Cardiac muscle cell (in vitro differentiated cells and primary cell): ENCODE measurements at places on chromosomes 2 and 18. TPM values are rescaled to one million over a fixed set of nuclear protein-coding genes. Genes with fewer than 3 reads are reported as not detected.
A peak's percentile ranks its signal among the peaks of the same experiment; 100 is the strongest.

The SERPINB11 gene
- total RNA-seq: not detected in 2 replicates

The CMPK2 gene
- total RNA-seq: 0.54 and 2.3 TPM in 2 replicates

The ALPI gene
- total RNA-seq: not detected in 2 replicates

The TFCP2L1 gene
- not detected in 2 replicates for total RNA-seq

The ZNF142 gene
- total RNA-seq: 14.8 and 29.4 TPM in 2 replicates

The INPP1 gene
- 1.1 and 2.9 TPM in 2 replicates for total RNA-seq

DNA sequence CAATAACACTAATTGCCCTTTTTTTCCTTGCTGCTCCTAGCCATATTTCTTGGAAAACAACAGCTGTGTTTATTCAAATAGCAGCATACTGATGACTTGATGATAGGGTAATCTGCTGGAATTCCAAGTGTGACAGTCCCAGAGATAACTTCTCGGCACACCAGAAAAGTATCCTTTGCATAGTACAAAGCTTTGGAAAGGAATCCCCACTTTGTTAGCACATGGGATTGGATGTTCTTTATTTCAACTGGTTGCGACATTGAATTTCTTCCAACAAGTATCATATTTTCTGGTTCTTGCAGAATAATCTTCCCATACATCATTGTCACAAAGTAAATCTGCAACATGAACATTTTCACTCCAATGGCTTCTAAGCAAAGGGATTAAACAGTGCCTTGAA, 445.8 kb upstream of the ACVR2A start:
- DNase-seq: no peak

- no peak for DNase-seq
Observed at GRCh38 chr2:52877703-52878102, 889.9 kb upstream of the CHAC2 start.

- peak; percentile 20 for DNase-seq
Observed at GRCh38 chr18:50356036-50356945, 18.6 kb upstream of the SKA1 start.

DNA sequence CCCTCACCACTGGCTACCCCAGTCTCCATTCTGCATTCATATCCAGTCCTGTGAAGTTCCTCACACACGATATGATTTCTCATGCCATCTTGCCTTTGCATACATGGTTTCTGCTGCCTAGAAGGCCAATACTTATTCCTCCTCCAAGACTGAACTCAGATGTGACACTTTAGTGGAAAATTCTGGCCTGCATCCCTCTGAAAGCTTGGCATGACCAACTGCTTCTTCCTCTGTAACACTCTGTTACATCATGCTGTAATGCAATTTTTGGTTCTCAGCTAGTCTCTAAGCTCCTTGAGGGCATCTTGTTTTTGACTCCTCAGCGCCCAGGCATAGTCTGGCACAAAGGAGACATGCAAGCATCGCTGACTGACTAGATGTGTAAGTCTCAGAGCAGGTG, 12.6 kb downstream of the FAM161A start:
- DNase-seq: no peak

GRCh38 chr2:101617796-101618195, 79.7 kb upstream of the MAP4K4 start:
- no peak for DNase-seq

GRCh38 chr2:98637401-98638147, 29.2 kb downstream of the UNC50 start:
- no peak for DNase-seq

GRCh38 chr18:60549338-60549960, 176.9 kb upstream of the MC4R start:
- DNase-seq: peak; percentile 87

DNA sequence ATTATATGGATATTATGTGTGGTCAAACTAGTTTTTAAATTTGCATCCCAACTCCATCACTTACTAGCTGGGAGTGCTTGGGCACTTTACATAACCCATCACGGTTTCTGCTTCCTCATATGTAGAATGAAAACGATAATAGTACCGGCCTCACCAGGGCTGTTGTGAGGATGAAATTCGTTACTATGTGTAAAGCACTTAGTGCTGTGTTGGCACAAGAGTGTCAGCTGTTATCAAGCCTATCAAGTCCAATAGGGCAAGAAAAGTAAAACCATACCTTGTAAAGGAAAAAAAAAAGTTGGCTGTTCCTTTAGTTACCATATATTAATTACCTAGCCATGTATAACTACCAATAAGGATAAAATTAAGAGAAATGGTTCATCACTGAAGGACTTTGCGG, 65.4 kb downstream of the TET3 start:
- no peak for DNase-seq

DNA sequence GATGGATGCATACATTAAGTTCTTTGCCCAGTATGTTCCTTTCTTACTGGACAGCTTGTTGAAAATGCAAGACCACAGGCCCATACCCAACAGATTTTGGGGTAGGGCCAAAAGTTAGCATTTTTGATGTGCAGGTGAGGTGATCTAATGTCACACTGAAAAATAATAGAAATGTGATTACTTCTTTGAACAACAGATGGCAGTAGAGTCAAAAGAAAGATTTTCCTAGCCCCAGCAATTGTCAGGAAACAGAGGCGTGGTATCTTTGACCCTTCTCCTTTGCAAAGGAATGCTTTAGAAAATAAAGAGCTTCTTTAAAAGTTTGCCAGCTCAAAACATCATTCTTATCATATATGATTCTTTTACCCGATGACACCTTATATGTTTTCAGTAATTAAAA, 343.6 kb upstream of the SYT4 start:
- peak; percentile 65 for DNase-seq

DNA sequence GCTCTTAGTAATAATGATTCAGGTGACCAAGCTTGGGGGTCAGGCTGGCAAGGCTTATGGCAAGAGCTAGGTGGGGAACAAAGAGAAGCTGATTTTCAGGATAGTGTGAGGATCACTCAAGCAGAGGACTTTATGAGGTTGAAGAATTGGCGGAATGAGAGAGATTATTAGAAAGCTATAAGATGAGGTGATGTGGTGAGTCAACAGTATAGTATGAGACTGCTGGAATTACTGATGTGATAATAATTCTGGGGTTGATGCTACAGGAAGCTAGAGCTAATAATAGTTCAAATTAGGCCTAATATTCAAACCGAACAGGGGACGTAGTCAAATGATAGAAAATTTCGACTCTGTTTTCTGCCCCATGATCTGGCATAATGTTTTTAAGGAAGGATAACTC, 2115.3 kb upstream of the PIK3C3 start:
- no peak for DNase-seq

GRCh38 chr2:70574618-70575017, 21.0 kb upstream of the TGFA start:
- DNase-seq: no peak

- DNase-seq: no peak
Observed at GRCh38 chr2:188518381-188518780, 226.7 kb downstream of the GULP1 start.

- no peak for DNase-seq
Observed at GRCh38 chr2:148887350-148888002, 12.4 kb downstream of the KIF5C start.

- no peak for DNase-seq
Observed at GRCh38 chr18:53665701-53666100, 558.8 kb downstream of the MBD2 start.

DNA sequence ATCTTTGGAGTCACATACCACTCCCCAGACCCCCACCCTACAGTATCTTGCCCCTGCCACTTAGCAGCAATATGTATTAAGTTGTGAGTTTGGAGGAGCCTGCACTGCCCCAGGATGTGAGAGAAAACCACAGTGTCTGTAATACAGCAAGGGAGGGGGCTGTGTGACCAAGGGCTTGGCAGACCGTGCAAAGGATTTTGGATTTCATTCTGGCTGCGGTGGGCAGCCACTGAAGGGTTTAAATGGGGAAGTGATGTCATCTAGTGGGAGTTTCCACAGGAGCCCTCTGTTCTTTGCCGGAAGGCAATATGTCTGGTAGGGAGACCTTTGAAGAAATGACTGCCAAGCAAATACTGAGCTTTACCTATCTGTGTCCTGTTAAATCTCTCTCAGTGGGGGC, 202.4 kb downstream of the FHOD3 start:
- DNase-seq: no peak

DNA sequence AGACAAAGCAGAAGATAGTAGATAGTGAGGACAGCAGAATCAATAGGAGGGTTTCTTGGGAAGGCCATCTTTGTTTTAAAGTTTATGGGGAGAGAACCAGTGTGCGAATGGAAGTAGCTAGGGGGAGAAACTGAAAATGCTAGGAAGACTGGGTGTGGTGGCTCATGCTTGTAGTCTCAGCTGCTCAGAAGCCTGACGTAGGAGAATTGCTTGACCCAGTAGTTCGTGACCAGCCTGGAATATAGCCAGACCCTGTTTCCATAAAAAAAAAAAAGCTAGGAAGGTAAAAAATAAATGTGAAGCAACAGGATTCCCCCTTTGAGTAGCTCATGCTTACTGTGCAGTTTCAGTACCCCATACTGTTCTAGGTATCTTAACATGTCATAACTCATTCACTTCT, 19.2 kb upstream of the DRC1 start:
- DNase-seq: no peak
